ENCODE measurements at places on chromosomes 3 and 15. TPM values are rescaled to one million over a fixed set of nuclear protein-coding genes. Genes with fewer than 3 reads are reported as not detected.

DNA sequence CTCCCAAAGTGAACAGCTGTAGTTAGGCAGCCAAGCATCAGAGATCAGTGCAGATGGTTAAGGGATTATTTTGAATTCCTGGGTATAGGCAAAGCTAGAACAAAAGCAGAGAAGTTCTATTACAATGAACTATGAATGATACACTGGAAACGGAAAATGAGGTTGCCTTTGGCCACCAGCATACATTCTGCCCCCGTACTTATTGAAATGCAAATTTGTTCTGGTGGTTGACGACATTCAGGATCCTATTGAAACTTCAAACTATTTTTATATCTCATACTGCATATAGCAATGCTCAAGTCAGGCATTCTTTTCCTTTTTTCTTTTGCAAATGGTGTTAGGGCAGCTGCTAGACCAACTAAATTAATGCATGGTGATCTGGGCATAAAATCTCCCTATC, 61.7 kb downstream of the SLC12A1 start:
- DNase-seq = no peak

DNA sequence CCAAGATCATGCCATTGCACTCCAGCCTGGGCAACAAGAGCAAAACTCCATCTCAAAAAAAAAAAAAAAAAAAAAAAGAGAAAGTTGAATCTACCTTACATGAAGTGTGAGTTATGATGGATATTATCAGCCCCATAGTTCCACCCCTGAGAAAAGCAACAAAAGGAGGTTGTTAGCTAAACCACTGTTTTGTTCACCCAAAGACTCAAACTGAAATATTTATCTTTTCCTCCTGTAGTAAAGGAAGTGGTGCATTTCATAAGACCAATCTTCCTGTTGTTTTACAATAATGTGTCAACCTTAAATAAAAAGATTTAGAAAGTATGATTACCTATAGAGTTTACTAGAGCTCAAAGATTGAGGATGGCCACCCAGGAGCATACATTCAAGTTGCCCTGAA, 18.7 kb upstream of the TRMT10C start:
- DNase-seq = no peak

GRCh38 chr3:50978991-50979667, 304.4 kb downstream of the DOCK3 start:
- no peak for DNase-seq

DNA sequence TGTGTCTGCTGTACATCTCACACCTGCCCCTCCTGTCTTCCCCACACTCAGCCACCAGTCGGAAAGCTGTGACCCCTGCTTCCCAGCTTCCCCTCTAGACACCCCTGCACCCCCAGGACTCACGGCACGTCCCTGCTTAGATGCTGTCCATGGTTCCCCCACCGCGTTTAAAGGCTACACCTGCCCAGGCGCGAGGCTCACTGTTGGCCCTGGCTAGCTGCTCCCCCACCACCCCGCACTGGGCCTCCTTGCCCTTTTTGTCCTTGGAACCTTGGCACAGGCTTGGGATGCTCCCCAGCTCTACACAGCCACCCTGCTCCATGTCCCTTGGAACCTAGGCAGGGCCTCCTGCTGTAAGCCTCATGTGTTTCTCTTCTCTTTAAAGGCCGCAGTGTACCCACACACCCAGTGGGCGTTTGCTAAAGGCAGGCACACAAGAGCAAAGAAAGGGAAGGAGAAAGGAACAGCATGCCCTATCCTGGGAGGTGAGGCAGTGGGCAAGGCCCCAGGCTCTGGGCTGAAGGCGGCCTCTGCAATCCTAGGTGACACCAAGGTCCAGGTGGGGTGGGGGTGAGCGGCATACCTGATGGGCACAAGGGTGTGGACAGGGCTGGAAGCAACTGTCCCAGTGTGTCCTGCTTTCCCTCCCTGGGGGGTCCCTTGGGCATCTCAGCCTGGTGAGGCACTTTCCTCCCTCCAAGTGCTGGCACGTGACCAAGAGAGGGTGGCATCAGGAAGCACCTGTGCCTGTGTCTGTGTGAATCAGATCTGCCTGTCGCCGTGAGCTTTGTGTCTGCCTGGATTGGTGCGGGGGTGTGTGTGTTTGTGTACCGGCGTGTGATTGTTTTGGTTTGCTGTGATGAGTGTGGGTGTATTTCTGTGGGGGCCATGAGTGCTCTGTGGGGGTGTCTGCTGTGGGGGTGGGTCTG, 54.4 kb downstream of the TPRA1 start:
- DNase-seq = no peak

TMEM207 gene
- not detected for total RNA-seq

All from hematopoietic multipotent progenitor cell (in vitro differentiated cells).